ENCODE measurements at places on chromosomes 6 and 20. TPM values are rescaled to one million over a fixed set of nuclear protein-coding genes. Genes with fewer than 3 reads are reported as not detected.

DNA sequence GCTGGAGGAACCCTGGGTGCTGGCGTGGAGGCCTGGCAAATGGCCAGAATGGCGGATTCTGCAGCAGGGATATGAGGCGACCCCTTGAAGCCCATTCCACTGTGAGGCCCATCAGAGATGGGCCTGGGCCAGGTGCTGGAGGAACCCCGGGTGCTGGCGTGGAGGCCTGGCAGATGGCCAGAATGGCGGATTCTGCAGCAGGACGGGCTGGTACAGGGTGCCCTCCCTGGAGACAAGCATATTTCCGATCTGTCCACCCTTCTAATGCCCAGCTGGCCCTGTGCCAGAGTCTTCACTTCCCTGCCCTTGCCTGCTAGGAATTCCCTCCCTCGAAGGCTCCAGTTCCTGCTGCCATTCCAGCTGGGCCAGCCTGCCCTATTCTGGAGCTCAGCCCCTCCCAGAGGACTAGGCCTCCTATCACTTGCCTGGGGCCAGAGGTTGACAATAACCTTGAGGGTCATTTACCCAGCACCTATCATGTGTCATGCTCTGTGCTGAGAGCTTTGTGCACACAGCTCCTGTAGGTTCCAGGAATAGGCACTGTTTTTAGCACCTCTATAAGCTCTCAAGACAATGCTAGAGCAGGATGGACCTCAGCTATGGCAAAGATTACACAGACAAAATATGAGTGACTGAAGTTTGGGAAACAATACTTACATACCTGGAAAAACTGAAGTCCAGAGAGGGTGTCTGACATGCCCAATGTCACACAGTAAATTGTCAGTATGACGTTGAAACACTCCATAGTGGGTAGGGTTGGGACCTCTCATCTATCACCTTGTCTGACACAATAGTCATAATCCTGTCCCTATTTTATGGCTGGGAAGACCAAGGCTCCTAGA, 21.4 kb downstream of the SUN5 start:
- no peaks in the 10 kb centered on the region for H3K36me3 ChIP-seq
- no peak overlapping the region for H3K27ac ChIP-seq
- no peaks in the 10 kb centered on the region for H3K4me1 ChIP-seq
- H3K4me3 ChIP-seq, result no peak overlapping the region
- peak; percentile 46 for DNase-seq

- no peaks in the 10 kb centered on the region for H3K4me1 ChIP-seq
- DNase-seq, result no peak
- H3K36me3 ChIP-seq, result no peaks in the 10 kb centered on the region
These were observed 61.1 kb upstream of the SNAP25 start for GRCh38 chr20:10157549-10157948.

DNA sequence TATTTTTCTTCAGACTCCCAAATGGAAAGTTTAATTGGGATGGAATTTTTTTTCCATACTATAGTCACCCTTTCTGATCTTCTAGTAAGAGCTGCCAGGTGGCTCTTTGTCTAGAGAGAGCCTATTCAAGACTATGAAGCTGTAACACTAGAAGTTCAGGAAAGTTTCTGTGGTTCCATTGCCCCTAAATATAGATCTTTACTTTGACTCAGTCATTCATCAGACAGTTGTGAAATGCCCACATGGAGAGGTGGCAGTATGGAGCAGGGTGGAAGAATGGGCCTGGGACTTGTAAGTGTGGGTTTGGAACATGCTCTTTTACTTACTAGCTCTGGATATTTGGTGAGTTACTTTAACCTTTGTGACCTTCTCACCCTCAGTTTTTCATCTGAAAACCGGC, 87.8 kb downstream of the CTNNBL1 start:
- peak; percentile 16 for DNase-seq
- H3K4me1 ChIP-seq, result no peaks in the 10 kb centered on the region

- no peaks in the 10 kb centered on the region for H3K36me3 ChIP-seq
- no peak overlapping the region for H3K27ac ChIP-seq
- H3K27me3 ChIP-seq, result no peaks in the 10 kb centered on the region
These were observed 22.5 kb downstream of the SERINC1 start for GRCh38 chr6:122449069-122449468.

DNA sequence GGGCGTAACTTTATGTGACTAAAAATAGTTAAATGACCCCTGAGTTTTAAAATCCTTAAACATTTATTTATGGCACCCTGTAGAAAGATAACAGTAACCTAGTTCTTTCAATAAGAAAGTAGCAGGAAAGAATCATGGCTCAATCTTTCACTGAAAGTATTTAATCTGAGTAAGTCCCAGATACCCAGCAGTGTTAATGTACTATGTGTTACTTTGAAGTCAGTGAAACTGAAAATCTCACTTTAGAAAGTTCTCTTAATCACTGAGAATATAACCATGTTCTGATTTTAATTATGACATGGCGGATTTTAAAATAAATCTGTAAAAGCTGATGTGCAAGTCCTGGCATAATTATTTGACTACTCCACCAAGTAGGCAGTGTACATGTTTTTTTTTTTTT, 8.1 kb upstream of the HEY2 start:
- H3K36me3 ChIP-seq, result no peaks in the 10 kb centered on the region
- no peak overlapping the region for H3K4me3 ChIP-seq
- H3K4me1 ChIP-seq, result no peaks in the 10 kb centered on the region
- H3K27me3 ChIP-seq, result no peaks in the 10 kb centered on the region

- H3K27ac ChIP-seq, result no peak overlapping the region
- no peak for DNase-seq
- H3K4me3 ChIP-seq, result no peak overlapping the region
- H3K27me3 ChIP-seq, result no peaks in the 10 kb centered on the region
- no peaks in the 10 kb centered on the region for H3K36me3 ChIP-seq
- no peaks in the 10 kb centered on the region for H3K4me1 ChIP-seq
These were observed 44.3 kb upstream of the PLCB4 start for GRCh38 chr20:9024606-9025005.

- H3K27me3 ChIP-seq, result no peaks in the 10 kb centered on the region
- H3K4me1 ChIP-seq, result no peaks in the 10 kb centered on the region
These were observed 29.5 kb downstream of the MTHFD1L start for GRCh38 chr6:150894935-150895552.

DNA sequence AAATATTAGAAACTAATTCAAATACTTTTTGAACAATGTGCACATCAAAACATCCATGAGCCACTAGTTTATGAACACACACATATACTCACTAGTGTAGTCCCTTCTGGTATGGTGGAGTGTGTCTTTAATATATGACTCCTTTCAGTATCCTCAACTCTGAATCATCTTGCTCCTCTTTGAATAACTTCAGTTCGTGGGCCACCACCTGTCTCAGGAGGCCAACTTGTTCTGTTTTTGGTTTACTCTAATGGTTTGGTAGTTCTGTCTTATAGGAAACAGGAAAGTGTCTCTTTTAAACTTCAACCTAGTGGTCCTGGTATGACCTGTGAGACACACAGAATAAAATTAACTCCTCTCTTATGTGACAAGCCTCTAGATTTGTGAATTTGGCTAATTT, 55.6 kb downstream of the ZNF292 start:
- H3K27me3 ChIP-seq, result no peaks in the 10 kb centered on the region
- peaks cover 16% of the 10 kb centered on the region for H3K4me1 ChIP-seq
- H3K36me3 ChIP-seq, result no peaks in the 10 kb centered on the region
- H3K4me3 ChIP-seq, result no peak overlapping the region
- no peak overlapping the region for H3K27ac ChIP-seq

DNA sequence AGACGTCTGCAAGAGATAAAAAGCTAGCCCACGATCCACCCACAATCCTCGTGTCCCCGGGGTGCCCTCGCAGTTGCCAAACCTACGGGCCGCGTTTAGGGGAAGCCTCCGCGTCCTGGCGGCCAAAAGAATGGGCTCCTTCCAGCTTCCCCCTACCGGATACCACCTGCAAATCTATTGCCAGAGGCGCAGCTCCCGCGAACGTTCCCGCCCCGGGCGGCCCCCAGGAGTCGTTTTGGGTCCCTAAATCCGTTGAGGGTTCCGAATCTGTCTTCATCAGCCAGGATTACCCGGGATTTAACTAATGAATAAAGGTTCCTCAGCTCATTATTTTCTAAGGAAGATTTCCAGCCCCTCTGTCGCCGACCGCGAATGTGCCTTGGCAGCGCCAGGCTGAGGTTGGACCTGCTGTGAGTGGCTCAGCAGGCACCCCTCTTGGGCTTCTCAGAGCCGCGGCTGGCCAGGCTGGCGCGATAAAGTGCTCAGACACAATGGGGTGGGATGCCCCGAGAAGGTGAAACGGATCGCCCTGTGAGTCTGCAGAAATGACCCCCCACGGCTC, 2.8 kb upstream of the VSX1 start:
- H3K4me1 ChIP-seq, result no peaks in the 10 kb centered on the region
- H3K27ac ChIP-seq, result no peak overlapping the region
- no peaks in the 10 kb centered on the region for H3K36me3 ChIP-seq

GRCh38 chr6:21596949-21597682, 3.6 kb downstream of the SOX4 start:
- no peak for DNase-seq
- no peaks in the 10 kb centered on the region for H3K27me3 ChIP-seq
- peak overlapping the region; percentile 93 for H3K27ac ChIP-seq
- peak overlapping the region; percentile 99 for H3K4me3 ChIP-seq
- H3K4me1 ChIP-seq, result peaks cover 20% of the 10 kb centered on the region

- no peak for DNase-seq
- H3K36me3 ChIP-seq, result no peaks in the 10 kb centered on the region
- H3K27me3 ChIP-seq, result no peaks in the 10 kb centered on the region
These were observed 275.7 kb downstream of the SOX4 start for GRCh38 chr6:21869085-21869771.

DNA sequence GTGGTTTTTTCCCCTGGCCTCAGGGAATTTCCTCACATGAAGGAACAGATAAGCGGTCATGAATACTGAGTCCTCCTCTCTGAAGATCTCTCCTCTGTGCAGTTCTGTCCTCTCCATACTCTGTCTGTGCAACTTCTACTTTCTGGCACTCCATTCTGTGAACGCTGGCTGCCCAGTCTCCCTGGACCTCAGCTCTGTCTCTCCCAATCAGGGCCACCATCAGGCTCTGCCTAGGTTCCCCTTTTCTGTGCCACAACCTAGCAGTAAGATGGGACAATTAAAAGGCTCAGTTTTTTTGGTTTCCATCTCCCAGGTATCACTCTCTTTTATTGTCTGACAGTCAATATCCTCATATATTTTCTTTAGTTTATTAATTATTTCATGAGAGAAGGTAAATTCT, 4.8 kb upstream of the ADGB start:
- no peaks in the 10 kb centered on the region for H3K27me3 ChIP-seq
- H3K4me3 ChIP-seq, result no peak overlapping the region
- H3K4me1 ChIP-seq, result no peaks in the 10 kb centered on the region

DNA sequence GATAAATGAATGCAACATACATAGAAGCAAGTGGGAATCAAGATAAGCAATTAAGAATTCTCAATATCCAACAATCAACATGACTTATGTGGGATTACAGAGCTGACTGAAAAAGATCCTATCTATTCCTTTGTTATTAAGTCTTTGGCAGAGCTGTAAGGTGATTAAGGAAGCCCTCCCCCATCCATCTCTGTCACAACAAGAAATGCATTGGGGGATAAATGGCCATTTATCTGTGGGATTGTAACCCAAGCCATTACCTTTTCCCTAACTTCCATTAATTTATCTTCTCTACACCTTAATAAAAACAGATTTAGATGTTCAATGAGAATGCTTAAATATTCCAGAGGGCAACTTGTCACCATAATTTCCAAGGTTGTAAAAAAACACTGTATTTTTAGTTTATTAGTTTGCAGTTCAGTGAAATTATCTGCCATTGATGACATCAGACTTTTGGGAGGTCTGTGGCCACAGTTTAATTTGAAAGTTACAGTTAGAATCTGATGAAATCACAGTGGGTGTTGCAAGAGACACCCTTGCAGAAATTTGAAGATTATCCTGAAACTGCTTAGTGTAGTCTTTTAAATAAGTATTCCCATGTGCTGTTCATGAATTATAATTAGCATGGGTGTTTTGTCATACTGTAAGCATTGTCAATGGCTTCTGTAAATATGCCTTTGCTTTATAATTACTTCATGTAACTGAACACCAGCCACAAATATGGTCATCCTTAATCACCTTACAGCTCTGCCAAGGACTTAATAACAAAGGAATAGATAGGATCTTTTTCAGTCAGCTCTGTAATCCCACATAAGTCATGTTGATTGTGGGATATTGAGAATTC, 49.4 kb upstream of the FYN start:
- H3K4me3 ChIP-seq, result no peak overlapping the region
- H3K27ac ChIP-seq, result no peak overlapping the region

GRCh38 chr6:160088069-160088783, 33.4 kb upstream of the SLC22A1 start:
- H3K4me1 ChIP-seq, result no peaks in the 10 kb centered on the region
- DNase-seq, result peak; percentile 47
- H3K27me3 ChIP-seq, result no peaks in the 10 kb centered on the region
- no peak overlapping the region for H3K4me3 ChIP-seq

GRCh38 chr6:46011188-46012085, 4.2 kb downstream of the CLIC5 start:
- peaks cover 32% of the 10 kb centered on the region for H3K4me1 ChIP-seq
- H3K27me3 ChIP-seq, result no peaks in the 10 kb centered on the region
- no peaks in the 10 kb centered on the region for H3K36me3 ChIP-seq
- no peak overlapping the region for H3K4me3 ChIP-seq
- DNase-seq, result peak; percentile 39
- H3K27ac ChIP-seq, result peak overlapping the region; percentile 67

- no peak overlapping the region for H3K27ac ChIP-seq
- DNase-seq, result no peak
- H3K27me3 ChIP-seq, result no peaks in the 10 kb centered on the region
- peaks cover 81% of the 10 kb centered on the region for H3K4me1 ChIP-seq
- no peak overlapping the region for H3K4me3 ChIP-seq
These were observed 21.0 kb upstream of the IFNGR1 start for GRCh38 chr6:137240168-137240567.

DNA sequence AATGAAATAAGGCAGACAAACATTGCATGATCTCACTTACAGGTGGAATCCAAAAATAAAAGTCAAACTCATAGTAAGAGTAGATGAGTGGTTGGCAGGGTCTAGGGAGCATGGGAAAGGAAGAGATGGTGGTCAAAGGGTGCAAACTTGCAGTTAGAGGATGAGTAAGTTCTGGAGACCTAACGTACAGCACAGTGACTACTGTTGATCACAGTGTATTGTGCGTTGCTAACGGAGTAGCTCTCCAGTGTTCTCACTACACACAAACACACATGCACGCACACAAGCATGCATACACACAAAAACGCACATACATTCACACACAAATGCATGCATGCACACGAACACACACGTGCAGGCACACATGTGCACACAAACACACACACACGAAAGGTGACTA, 54.9 kb downstream of the LY86 start:
- H3K4me3 ChIP-seq, result no peak overlapping the region
- H3K27me3 ChIP-seq, result no peaks in the 10 kb centered on the region
- no peak overlapping the region for H3K27ac ChIP-seq
- H3K36me3 ChIP-seq, result no peaks in the 10 kb centered on the region

GRCh38 chr6:95596021-95596420, 18.7 kb downstream of the MANEA start:
- no peaks in the 10 kb centered on the region for H3K27me3 ChIP-seq
- no peak for DNase-seq
- no peak overlapping the region for H3K4me3 ChIP-seq
- H3K4me1 ChIP-seq, result 0 out of 2 replicates have a peak, but pooled peaks cover 2% of the 10 kb centered on the region
- H3K36me3 ChIP-seq, result no peaks in the 10 kb centered on the region
- H3K27ac ChIP-seq, result no peak overlapping the region

- H3K27ac ChIP-seq, result no peak overlapping the region
- no peaks in the 10 kb centered on the region for H3K27me3 ChIP-seq
- no peak for DNase-seq
- H3K4me1 ChIP-seq, result no peaks in the 10 kb centered on the region
- no peak overlapping the region for H3K4me3 ChIP-seq
These were observed 123.4 kb downstream of the C6orf118 start for GRCh38 chr6:165186041-165186440.

The SLC22A7 gene
- not detected for total RNA-seq

The DLK2 gene
- total RNA-seq, result 0.75 TPM

The PRSS16 gene
- total RNA-seq, result 16.5 TPM

The SYNDIG1 gene
- total RNA-seq, result not detected

The ABHD16B gene
- total RNA-seq, result 0.27 TPM

The SLC17A1 gene
- total RNA-seq, result not detected

The C6orf141 gene
- 2.1 TPM for total RNA-seq
